ENCODE measurements at places on chromosomes 7 and 10.
A peak's percentile ranks its signal among the peaks of the same experiment; 100 is the strongest.

- DNase-seq: no peak
Measured at GRCh38 chr7:34396437-34397064, 261.5 kb upstream of the NPSR1 start.

DNA sequence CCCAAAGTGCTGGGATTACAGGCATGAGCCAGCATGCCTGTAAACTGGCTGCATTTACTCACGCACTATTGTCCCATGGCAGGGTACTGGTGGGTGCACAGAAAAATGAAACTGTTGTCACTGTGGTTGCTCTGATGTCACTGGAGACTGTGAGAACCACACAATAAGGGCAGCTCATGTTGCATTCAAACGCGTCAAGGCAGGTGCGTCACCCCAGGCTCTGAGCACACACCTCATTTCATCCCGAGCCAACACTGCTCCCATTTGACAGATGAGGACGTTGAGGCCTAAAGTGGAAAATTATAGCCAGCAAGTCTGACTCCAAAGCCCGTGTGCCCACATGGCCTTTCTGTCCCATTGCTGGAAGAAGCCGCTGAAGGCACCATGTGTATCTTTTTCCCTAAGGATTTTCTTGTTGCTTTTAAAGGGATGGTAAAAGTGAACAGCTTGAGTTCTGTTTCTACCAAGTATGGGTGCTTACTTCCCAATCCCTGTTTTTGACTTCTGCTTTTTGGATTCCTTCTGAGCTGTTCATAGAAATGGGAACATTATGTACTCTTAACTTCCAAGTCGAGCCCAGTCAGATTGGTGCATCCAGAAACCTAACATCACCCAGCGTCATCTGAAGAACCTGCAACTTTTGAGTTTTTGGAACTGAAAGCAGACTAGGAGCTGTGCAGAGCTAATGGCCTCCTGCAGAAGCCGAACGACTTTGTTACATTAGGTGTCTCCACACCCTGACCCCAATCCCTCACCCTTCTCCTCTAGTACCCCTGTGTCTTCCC is 60.1 kb upstream of the CARD11 start:
- no peak for DNase-seq

DNA sequence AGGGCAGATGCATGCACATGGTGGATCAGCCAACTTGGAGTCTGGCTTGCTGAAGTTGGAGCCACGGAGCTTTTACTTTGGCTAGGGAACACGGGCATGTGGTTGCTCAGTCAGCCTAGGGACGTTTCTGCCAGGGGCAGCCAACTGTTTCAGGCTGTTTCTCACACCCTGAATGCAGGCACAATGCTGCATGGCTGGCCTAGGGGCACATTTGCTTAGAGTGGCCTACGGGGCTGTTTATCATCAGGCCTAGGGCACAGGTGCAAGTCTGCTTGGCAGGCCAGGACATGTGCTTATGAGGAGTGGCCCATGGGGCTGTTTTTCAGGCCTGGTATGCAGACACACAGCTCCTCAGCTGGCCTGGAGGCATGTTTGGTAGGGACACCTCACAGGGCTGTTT is 107.4 kb downstream of the GSAP start:
- no peak for DNase-seq

GRCh38 chr10:89064748-89065147 is 74.2 kb downstream of the FAS start:
- DNase-seq: no peak

DNA sequence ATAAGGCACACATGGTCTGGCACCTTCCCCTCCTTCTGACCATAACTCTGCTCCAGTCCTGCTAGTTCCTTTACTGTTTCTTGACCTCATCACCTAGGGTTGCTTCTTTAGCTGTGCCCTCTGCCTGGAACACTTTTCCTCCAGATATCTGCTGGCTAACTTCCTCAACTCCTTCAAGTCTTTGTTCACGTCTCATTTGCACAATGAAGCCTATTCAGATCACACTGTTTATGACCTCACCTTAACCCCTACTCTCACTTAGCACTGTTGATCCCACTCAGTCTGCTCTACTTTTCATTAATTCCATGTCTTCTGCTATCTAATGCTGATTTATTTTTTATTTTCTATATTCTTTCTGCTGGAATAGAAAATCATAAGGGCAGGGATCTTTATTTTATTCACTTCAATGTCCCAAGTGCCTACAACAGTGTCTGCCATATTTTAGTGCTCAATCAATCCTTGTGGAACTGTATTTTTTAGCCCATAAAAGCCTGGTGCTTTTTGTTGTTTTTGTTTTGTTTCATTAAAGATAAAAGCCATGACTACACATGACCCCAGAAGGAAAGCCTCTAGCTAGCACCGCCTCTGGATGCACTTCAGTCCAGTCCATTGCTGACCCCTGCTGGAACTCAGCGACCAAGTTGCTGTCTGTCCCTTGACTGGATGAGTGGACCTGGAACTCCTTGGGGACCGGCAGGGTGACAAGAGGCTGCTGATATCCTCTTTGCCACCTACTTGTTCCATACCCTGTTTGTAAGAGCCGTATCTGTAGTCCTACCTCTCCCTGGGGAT is 12.3 kb downstream of the KLF14 start:
- peak; percentile 75 for DNase-seq

- DNase-seq: peak; percentile 29
Measured at GRCh38 chr7:101900103-101900502, 82.7 kb downstream of the CUX1 start.

GRCh38 chr7:27765841-27766240 is 25.9 kb downstream of the TAX1BP1 start:
- DNase-seq: no peak

DNA sequence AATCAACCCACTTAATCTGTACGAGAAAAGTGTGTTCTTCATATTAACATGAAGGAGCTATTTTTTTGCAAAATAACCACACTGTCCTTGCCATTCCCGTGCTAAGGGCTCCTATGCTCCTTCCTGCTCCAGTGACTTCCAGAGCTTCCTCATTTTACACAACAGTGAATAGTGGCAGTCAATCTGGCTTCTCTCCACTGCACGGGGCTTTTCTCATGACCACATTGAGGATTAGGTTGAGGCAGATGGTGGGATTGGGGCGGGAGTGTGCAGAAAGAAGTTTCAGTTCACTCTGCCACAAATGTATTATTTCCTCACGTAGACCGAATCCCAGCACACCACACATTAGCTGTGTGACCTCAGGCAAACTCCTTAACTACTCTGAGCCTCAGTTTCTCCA is 235.1 kb downstream of the ARHGAP12 start:
- no peak for DNase-seq

- DNase-seq: no peak
Measured at GRCh38 chr10:62745581-62745980, 58.9 kb upstream of the ADO start.

- no peak for DNase-seq
Measured at GRCh38 chr10:25966844-25967243, 32.8 kb downstream of the MYO3A start.

DNA sequence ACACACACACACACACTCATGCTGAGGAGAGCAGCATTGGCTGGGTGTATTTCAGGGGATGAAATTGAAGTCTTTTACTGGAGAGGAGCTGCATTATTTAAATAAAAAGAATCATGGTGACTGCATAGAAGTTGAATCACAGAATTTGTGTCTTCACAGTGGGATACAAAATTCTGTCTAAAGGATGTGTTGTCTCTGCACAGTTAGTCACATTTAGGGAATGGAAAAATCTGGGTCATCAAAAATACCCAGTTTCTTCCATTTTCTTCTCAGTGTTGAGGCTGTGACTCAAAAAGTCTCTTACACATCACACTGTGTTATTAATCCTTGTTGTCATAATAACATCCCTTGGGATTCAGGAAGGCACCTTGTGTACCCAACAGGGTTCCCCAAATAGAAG is 10.9 kb downstream of the PAPSS2 start:
- DNase-seq: peak; percentile 72

GRCh38 chr10:100745882-100746783 is 751 bp downstream of the PAX2 start:
- no peak for DNase-seq

DNA sequence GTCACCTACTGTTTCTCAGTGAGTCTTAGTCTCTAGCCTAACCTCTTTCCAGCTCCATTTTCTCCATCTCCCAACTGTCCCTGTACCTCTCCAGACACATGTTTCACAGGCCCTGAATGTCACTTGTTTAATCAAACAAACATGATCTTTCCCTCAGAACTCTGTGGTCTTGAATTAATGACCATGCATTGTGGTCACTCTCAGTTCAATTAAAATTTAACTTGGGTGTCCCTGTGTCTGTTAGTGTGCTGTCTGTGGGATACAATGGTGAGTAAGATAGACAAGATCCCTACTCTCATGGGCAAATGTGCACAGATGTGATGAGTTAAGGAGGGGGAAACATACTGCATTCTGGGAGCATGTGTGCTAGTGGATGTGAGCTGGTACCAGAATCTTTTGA is 65.0 kb downstream of the RBM33 start:
- no peak for DNase-seq
